Activated T-cell treated with anti-CD3 and anti-CD28 coated beads, Interleukin-2, amount 50 U/mL, for 72 hours (primary cell): ENCODE measurements at places on chromosomes 13 and 19. TPM values are rescaled to one million over a fixed set of nuclear protein-coding genes. Genes with fewer than 3 reads are reported as not detected.

- no peaks in the 10 kb centered on the region for H3K36me3 ChIP-seq
- DNase-seq, result no peak
- no peak overlapping the region for H3K27ac ChIP-seq
Measured at GRCh38 chr19:28067882-28068281, 1145.1 kb downstream of the UQCRFS1 start.

Gene FGF21
- total RNA-seq, result not detected

Gene LINGO3
- total RNA-seq, result not detected

Gene NDUFB7
- total RNA-seq, result 87.0 TPM

GRCh38 chr19:2274931-2275535 lies 6.9 kb downstream of the PEAK3 start:
- peak overlapping the region; percentile 69 for H3K27ac ChIP-seq
- no peak overlapping the region for H3K4me3 ChIP-seq
- peaks cover 13% of the 10 kb centered on the region for H3K36me3 ChIP-seq
- H3K27me3 ChIP-seq, result no peaks in the 10 kb centered on the region

Gene HSD17B14
- 2.0 TPM for total RNA-seq

Gene ZFP82
- total RNA-seq, result 5.8 TPM
